ENCODE measurements at places on chromosomes 7 and 10.

DNA sequence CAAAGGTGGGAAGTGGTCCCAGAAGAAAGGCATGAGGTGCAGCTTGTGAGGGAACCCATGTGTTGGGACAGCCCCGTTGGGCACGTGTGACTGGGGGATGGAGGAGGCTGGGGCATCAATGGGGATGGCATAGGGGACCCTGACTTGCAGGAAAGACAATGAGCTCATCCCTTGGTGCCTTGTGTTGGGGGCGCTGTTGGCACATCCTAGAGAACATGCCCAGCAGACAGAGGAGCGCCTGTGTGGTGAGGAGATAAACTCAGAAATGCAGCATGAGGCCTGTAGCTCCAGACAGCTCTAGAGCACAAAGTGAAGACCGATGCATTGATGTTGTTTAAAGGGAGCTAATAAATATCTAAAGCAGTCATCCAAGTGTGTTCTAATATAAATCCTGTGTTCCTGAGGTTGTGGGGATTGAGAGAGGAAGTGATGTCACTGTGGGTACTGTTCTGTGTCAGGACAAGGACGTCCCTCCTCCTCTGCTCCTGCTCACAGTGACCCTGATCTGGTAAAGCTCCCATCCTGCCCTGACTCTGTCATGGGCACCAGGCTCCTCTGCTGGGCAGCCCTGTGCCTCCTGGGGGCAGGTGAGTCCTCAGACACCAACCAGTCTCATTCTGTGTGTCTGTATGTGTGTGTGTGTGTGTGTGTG is 126.1 kb upstream of the PRSS58 start:
- DNase-seq, result no peak

DNA sequence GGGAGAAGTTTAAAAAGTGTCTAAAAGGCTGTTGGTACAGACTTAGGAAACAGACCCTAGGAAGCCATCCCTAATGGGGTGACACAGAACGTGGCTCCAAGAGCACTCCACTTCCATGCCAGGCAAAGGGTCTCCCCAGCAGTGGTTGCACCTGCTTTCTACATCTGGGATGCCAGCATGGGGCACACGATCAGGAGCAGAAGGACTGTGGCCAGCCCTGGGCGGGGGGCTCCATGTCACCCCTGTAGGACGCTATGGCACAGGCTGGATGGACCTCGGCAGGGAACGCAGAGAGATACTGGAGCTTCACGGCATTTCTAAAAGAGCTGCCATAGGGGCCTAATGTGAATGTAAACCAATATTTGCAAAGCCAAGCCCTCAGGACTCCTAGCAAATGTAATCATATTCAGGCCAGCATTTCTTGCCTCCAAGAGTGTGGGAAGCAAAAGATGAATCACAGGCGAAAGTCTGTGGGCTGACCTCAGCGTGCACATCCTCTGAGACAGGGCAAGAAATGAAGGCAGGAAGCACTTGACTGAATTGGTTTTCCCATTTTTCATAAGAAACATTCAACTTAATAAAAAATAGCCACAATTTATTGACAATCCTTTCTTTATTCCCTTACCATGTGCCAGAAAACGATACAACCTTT is 93.9 kb downstream of the ATXN7L1 start:
- DNase-seq, result no peak

DNA sequence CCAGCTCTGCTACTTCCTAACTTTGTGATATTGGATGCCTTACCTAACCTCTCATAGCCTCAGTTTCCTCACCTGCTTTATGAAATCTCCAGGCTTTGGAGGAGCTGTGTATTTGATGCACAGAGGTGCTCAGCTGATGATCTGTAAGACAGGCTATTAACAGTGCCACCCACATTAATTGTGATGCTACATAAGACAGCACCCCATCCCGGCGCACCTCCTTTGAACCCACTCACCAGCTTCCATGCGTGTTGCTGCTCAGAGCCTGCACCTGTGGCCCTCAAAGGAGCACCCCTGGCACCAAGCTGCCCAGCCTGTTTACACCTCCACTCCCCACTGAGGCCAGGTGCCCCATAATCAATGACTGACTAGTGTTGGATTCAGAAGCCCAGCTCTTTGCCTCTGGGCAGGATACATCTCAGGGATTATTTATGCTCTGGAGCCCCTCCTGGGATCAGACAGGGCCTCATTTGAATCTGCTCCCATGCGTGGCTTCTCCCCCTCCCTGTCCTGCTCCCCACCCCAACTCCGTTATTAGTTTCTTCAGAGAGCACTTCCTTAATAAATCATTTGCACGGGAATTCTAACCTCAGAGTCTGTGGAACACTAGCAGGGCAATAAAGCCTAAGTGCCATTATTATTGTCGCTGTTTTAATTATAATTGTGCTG is 87.7 kb downstream of the GFRA1 start:
- no peak for DNase-seq

DNA sequence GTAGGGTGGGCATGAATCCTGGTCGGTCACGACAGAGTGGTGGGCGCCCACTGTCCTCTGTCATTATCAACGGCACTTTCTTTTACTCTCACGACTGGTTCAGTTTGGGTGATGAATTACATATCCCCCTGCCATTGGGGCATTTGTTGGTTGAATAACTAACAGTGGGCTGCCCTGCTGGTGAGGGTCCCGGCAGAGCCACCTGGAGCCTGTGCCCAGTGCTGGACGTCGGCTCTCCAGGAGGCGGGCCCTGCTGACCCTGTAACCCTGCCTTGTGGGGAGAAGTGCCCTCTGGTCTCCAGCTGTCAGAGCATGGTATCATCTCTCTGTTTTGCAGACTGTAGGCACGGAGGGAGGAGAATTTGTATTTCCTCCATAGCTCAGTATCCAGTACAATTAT is 199.1 kb downstream of the GLRX3 start:
- DNase-seq, result no peak

DNA sequence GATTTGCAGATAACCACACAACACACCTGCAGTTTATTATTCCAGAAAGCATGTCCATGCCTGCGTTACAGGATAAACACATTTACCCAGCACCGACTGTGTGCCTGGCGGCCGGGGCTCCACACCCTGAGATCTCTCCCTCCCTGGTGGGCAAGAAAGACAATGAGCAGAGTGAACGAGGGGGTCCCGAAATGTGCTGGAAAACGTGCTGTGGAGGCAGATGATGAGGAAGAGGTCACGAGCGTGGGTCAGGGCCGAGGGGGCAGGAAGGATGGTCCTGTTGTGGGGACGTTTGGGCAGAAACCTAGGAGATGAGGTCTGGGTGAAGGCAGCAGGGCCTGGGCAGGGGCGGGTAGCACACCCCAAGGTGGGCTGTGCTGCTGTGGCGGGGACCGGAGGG is 86.9 kb downstream of the DYNC2I1 start:
- DNase-seq, result no peak

DNA sequence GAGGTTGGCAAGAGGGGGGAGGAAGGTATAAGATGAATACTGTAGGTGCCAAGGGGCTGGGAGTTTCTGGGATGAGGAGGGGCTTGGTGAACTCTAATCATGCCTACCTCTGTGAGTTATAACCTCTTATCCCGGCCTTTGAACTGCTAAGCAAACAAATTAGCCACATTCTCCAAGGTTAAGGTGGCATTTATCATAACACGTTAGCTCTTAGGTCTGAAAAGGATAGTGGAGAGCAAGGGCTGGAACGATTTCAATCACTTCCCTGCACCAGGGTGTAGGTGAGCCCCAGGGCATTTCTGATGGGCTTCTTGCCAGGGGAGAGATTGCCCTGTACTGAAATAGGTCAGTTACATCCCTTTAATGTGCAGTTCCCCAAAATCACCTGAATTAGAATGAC is 28.6 kb upstream of the DMBT1 start:
- DNase-seq, result no peak

- DNase-seq, result no peak
Measured at GRCh38 chr7:47415318-47416212, 166.3 kb downstream of the TNS3 start.

DNA sequence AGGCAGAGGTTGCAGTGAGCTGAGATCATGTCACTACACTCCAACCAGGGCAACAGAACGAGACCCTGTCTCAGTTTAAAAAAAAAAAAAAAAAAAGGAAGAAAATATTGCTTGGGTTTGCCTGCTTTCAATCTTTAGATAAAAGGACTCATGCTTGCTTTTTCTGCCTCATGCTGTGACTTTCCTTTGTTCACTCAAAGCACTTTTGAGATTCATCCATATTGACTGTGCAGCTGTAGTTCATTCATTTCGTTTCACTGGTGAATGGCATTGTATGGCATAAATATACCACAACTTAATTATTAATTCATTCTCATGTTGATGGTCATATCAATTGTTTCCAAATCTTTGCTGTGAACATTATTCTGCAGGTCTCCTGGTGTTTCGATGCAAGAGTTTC is 97.6 kb upstream of the NFE2L3 start:
- no peak for DNase-seq

GRCh38 chr10:49080965-49081364 is 34.4 kb downstream of the VSTM4 start:
- no peak for DNase-seq

DNA sequence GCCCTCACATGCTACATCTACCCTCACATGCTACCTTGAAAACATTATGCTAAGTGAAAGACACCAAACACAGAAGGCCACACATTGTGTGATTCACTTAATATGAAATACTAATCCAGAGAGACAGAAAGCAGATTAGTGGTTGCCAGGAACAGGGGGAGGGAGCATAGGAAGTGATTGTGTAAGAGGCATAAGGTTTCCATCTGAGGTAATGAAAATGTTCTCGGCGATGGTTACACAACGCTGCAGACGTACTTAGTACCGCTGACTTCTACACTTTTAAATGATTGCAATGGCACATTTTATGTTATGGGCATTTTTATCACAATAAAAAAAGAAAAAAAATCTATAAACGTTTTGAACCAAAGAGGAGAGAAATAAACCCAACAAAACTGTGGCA is 742.3 kb downstream of the TYW1 start:
- no peak for DNase-seq

DNA sequence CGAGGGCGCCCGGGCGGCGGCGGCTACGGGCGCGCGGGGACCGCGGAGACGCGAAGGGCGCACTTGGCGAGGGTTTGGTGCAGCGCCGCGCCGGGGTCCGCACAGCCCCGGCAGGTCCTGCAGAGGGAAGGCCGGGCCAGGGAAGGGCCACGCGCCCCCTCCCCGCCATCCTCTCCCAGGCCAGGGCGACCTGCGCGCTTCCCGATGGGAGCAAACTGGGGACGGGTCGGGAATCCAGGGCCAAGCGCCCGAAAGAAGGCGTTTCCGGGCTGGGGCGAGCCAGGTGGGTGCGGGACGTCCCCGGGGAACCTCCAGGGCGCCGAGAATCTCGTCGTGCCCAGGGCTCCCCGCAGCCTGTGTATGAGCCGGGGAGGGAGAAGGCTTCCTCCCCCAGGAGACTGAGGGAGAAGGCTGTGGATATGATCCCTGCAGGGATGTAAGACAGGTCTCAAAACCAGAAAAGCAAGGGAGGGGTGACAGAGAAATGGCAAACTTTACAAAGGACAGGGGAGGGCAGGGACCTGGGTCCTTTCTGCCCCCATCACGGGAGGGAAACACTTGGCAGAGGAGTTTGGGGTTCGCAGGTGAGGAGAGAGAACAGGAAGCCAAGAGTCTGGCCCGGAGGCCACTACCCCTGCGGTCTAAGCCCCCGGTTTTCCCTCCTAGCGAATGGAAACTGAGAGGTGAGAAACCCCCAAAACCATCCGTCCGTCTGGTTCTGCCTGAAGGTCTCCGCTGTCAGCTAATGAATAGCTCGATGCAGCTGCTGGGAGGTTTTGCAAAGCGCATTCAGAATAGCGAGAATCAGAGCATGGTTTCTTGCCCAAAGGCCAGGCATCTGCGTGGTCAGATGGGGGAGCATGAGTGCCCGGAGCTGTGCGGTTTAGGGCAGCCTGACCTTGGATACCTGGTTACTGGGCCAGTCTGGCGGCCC is 674 bp downstream of the AMZ1 start:
- DNase-seq, result no peak

GRCh38 chr7:137948845-137949330 is 53.0 kb downstream of the CREB3L2 start:
- no peak for DNase-seq

DNA sequence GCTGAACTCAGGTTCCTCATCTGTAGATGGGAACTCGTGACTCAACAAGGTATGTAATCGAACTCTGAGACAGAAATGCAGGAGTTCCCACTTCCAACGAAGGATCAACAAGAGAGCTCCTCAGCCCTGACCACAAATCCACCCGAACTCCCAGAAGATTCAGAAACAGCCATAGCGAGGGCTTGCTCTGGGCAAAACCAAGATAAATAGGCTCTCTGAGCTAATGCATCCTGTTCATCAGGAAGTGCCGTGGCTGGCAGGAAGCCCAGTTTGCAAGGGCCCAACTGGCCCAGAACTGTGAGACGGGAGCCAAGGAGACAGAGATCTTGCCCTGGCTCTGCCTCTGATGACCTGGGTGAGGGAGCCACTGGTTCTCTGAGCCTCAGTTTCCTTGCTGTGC is 141.7 kb upstream of the PFKP start:
- DNase-seq, result no peak

- no peak for DNase-seq
Measured at GRCh38 chr7:103462358-103462757, 16.4 kb upstream of the SLC26A5 start.

GRCh38 chr10:90464329-90464728 is 393.5 kb downstream of the HTR7 start:
- DNase-seq, result no peak

- DNase-seq, result no peak
Measured at GRCh38 chr7:2004841-2005725, 227.7 kb downstream of the MAD1L1 start.

GRCh38 chr10:127470911-127471310 is 78.2 kb upstream of the NPS start:
- no peak for DNase-seq

- no peak for DNase-seq
Measured at GRCh38 chr7:91465595-91466061, 201.4 kb downstream of the FZD1 start.

- DNase-seq, result peak; percentile 60
Measured at GRCh38 chr7:142412551-142413193, 154.8 kb upstream of the PRSS58 start.

GRCh38 chr7:117859246-117859812 is 13.9 kb downstream of the CTTNBP2 start:
- no peak for DNase-seq

DNA sequence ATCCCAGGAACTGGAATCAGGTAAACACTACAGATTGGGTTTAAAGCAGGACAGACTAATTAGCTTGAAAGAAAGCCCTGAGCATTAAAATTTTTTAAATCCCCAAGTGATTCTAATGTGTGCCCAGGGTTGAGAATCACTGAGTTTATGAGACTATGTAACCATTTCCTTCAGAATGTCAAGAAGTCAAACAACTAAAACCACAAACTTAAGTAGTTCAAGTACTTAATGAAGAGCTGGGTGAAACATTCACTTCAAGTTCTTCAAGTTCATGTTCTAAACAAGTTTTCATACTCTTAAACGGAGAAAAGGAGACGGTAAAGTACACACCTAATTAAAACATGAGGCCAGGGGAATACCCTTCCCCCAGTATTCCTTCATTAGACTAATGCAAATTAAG is 28.2 kb upstream of the TLL2 start:
- DNase-seq, result no peak

DNA sequence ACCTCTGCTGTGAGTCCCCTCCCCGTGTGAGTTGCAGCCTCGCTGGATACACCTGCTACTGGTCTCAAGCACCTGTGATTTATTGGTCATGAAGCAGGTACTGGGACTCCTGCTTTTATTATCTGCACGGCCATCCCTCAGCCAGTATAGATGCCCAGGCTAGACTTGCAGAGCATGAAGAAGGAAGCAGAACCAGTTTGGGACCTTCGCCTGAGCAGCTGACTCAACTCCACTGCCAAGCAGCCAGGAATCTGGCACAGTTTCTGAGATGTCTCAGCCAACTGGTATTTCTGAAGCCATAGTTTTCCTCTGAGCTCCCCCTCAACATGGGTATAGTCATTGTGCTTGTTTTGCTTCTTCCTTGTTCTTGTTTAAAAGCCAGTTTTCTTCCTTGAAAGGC is 28.0 kb upstream of the SLC39A12 start:
- no peak for DNase-seq

GRCh38 chr7:105094966-105095365 is 81.0 kb downstream of the KMT2E start:
- DNase-seq, result no peak

Data from ecto neural progenitor cell (in vitro differentiated cells).